CD4-positive, CD25-positive, alpha-beta regulatory T cell (primary cell): ENCODE measurements at places on chromosomes 4 and X. TPM values are rescaled to one million over a fixed set of nuclear protein-coding genes. Genes with fewer than 3 reads are reported as not detected.
A peak's percentile ranks its signal among the peaks of the same experiment; 100 is the strongest.

TMEM150C gene
- total RNA-seq, result not detected

GRCh38 chr4:89064848-89065247 is 7.9 kb upstream of the FAM13A start:
- DNase-seq, result no peak
- no peaks in the 10 kb centered on the region for H3K4me1 ChIP-seq
- no peaks in the 10 kb centered on the region for H3K36me3 ChIP-seq
- no peaks in the 10 kb centered on the region for H3K27me3 ChIP-seq

DNA sequence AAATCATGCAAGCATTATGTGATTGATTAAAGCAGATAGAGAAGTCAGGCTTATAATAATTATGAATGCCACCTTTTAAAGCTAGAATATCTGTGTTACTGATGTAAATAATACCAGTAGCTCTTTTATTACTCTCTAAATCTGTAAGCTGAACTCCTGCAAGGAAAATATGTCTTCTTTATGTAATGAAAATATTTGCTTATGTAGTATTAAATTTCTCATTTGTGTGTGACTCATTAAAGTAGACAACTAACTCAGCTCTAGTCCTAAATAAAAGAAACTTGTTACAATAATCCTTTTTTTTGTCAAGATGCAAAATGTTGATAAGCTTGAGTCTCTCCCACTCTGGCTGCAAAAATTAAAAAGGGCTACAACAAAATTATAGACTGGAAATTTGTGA is 137.7 kb upstream of the FAT1 start:
- H3K27ac ChIP-seq, result no peak overlapping the region

ATG4A gene
- total RNA-seq, result 10.4 TPM

DNA sequence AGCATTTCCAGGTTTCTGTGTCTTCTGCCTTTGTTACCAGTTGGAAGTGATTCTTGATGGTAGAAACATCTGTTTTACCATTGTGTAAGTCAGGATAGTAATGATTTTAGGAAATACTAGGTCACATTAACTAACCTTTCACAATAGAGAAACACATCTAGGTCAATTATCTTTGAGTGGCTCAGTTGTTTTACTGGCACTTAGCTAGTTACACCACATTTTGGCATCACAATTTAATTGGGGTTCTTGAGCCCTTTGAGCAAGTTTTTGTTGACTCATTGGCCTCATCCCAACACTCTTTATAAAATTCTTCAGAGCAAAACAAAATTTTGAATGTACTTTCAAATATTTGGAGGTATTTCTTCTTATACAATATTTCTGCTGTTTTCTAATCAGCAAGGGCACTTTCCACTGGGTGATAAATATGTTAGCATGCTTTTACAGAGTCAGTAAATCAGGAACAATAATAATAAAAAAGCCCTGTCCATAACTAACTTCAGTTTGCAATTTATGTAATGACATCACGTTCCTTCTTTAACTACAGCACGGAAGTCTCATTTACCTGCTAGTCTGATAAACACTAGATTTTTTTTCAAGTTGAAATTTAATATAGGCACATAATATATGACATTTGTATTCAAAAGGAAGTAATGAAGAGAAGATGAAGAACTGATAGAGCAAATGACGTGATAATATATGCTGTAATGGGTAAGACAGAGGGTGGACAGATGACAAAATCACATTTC is 64.8 kb upstream of the GK2 start:
- no peak for DNase-seq
- H3K27me3 ChIP-seq, result no peaks in the 10 kb centered on the region
- no peaks in the 10 kb centered on the region for H3K36me3 ChIP-seq
- H3K4me3 ChIP-seq, result no peak overlapping the region
- H3K27ac ChIP-seq, result no peak overlapping the region

GRCh38 chr4:118279920-118280432 is 72.8 kb downstream of the PRSS12 start:
- H3K27me3 ChIP-seq, result no peaks in the 10 kb centered on the region
- H3K27ac ChIP-seq, result peak overlapping the region; percentile 98
- H3K4me1 ChIP-seq, result peaks cover 30% of the 10 kb centered on the region
- peaks cover 13% of the 10 kb centered on the region for H3K36me3 ChIP-seq

DNA sequence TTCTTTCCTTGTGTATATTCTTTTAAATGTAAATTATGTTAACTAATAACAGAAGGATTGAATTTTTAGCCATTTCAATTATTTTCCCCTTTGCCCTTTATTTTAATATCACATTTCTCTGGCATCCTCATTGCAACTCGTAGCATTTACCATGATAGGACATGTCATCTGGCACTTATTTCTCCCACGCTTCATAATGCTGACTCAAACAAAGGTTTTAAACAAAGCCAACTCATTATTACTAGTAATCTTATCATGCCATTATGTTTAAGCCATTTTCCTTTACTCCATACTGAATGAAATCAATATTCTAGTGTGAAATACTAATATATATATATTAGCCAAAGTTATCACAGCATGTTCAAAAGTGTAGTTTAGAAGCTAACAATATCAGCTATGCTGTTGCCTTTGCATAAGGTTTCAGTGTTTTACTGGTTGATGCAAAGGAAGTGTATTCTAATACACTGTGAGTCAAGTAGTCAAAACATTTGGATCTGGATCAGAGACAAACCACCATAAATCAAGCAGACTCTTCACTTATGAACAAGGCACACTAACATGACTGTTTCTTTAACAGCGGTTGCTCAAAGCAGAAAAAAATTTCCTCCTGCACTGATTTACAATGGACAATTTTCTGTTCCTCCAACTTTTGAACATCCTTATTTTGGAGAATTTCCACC is 281.6 kb downstream of the SLC7A11 start:
- DNase-seq, result no peak
- no peak overlapping the region for H3K27ac ChIP-seq
- H3K27me3 ChIP-seq, result no peaks in the 10 kb centered on the region

DNA sequence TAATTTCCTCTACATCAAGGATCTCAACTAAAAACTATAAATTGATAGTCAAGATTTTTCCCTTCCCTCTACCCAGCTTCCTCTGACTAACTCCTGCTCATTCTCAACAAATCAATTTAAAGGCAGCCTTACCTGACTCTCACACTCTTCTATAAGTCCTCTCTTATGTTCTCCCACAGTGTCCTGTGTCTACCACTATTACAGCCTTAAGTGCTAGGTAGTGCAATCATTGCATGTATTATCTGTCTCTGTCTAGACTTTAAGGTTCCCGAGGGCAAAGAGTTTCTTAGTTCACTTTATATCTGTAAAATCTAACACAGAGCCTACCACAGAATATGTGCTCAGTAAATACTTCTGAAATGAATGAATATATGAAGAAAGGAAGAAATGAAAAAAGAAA is 123.7 kb downstream of the BTC start:
- no peak for DNase-seq
- H3K4me1 ChIP-seq, result no peaks in the 10 kb centered on the region
- H3K27me3 ChIP-seq, result no peaks in the 10 kb centered on the region
- no peaks in the 10 kb centered on the region for H3K36me3 ChIP-seq
- H3K27ac ChIP-seq, result no peak overlapping the region

GRCh38 chrX:134258202-134258601 is 21.2 kb downstream of the CCDC160 start:
- H3K36me3 ChIP-seq, result no peaks in the 10 kb centered on the region
- H3K27me3 ChIP-seq, result no peaks in the 10 kb centered on the region
- no peak for DNase-seq
- no peak overlapping the region for H3K27ac ChIP-seq

DNA sequence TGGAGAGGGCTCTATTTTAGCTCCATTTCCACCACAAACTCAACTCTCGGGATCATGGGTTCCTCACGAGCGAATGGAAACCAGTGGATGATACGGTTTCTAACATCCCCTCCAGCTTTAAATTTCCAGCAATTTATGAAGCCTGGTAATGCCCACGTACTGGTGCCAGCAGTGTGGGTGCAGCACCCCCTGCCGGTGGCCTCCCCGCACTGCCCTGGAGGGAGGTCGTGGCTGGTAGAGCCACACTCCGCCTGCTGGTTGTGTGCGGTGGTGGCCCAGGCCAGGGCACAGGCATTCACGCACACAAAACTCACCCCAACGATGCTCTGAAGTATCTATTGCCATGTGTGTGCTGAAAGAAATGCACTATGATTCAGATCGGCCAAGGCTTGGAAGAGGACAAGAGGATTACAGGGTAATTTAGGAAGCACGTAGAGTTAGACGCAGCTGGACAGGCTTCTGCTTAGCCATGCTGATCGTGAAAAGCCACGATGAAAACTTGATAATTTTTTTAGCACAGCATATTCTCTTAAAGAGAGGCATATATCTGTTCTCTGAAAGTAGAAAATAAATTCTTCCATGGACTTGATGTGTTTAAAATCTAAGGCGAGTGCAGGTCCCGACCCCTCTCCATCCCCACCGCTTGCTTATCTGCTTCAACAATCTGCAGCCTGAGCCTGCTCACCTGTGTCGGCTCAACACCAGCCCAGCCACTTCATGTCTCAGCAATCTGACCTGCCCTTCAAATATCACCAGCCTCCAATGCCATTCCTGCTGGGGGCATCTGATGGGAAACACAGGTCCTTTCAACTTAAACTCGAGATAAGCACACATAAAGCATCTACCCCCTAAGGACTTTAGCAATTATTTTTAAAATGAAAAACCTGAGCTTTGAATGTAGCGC is 59.1 kb downstream of the SCD5 start:
- H3K36me3 ChIP-seq, result no peaks in the 10 kb centered on the region
- no peak overlapping the region for H3K27ac ChIP-seq
- H3K4me1 ChIP-seq, result no peaks in the 10 kb centered on the region
- no peak overlapping the region for H3K4me3 ChIP-seq
- no peaks in the 10 kb centered on the region for H3K27me3 ChIP-seq

GRCh38 chr4:151228189-151229119 is 48.5 kb upstream of the PRSS48 start:
- DNase-seq, result no peak
- H3K4me1 ChIP-seq, result no peaks in the 10 kb centered on the region
- peaks cover 17% of the 10 kb centered on the region for H3K27me3 ChIP-seq
- no peak overlapping the region for H3K4me3 ChIP-seq
- H3K36me3 ChIP-seq, result no peaks in the 10 kb centered on the region

DNA sequence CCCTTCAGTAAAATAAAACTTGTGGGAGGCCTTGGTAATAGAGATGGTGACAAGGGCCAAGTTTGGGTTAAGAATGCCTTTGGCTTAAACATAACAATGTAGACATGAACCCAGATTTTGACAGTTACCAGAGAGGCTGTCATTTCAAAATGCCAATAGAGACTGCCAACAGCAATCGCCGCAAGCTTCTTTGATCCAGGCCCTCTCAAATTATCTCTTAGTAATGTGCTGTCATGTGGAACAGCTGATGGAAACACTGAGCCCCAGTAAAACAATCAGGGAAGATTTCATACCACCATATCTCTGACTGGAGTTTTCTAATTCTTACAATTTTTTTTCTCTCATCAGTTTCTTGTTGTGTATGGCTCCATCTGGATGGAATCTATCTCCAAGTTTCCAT is 80.5 kb downstream of the ZNF330 start:
- H3K36me3 ChIP-seq, result no peaks in the 10 kb centered on the region
- H3K4me3 ChIP-seq, result no peak overlapping the region
- no peak overlapping the region for H3K27ac ChIP-seq
- no peak for DNase-seq
- peaks cover 3% of the 10 kb centered on the region for H3K27me3 ChIP-seq
- H3K4me1 ChIP-seq, result no peaks in the 10 kb centered on the region
